Muscle of back (tissue), 13 donors: ENCODE measurements at places on chromosomes 1 and 21.

DNA sequence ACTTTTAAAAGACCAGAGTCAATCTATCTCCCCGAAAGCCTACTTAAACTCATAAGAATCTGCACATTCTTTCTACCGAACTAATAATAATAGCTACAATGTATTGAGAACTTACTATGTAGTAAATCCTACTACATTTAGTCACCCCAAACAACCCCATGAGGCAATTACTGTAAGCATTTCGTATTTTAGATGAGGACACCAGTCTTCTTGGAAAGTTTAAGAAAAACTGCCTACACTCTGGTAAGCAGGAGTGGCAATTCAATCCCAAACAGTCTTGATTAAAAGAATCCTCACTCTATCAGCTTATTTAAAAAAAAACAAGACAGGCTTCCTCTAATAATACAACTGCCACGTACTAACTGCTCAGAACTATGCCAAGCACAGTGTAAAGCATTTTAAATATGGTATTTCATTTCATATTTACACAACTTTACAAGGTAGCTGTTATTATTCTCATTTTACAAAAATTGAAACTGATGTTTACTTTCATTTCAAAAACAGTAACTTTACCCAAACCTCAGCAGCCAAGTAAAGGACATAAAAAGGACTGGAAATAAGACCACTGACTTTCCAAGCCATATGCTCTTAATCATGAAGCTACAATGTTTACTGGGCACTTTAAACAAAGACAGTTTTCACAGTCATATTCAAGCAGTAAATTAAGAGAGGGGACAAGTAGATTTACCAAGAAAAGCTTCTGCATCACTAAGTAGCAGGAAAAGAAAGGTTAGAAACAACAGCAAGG lies 13.9 kb downstream of the ARID4B start:
- DNase-seq: no peak

GRCh38 chr1:119651133-119651532 lies 3.1 kb upstream of the ZNF697 start:
- no peak for DNase-seq

DNA sequence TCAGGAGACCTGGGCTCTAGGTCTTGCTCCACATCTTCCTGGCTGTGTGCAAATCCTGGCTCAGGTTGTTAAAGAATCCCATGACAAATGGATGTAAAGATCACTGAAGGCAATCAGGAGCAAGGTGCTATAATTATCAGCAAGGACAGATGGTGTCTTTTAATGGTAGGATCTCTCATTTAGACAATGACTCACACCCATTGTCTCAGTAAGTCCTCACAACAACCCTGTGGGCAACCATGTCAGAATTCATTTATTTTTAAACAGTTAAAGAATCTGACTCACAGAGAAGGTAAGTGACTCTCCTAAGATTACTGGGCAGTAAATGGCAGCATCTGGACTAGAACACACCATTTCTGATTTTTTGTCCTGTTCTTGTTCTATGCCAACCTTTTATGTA lies 32.8 kb downstream of the RNASEL start:
- DNase-seq: no peak

DNA sequence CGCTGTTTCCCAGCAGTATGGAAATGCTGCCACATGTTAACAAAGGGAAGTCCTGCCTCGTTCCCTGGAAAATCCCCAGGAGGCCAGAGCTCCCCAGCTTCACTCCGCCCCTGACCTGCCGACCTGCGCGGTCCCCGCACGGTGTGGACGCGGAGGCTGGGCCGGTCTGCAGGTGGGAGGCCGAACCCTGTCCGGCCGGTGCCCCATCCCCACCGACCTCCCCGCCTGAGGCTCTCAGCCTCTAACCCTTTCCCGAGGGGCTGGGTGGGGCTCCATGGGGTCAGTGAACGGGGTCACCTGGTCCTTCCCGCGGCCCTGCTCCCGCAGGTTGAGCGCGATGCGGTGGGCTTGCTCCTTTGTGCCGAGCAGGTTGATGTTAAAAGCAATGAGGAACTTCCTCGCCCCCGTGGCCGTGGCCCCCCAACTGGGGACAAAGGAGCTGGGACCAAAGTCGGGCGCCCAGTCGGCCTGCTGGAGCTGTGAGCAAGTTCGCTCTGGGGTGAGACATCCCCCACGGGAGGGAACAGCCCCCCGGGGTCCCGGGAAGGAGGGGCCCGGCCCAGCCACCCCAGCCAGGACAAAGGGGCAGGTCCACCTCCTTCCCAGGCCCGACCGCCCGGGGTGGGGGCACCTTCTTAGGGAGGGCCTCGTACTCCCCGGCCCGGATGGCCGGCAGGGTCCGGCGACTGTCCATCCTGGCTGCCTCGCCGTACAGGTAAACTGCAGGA lies 4.0 kb downstream of the FTCD start:
- DNase-seq: no peak

- peak; percentile 16 for DNase-seq
Observed at GRCh38 chr21:24183077-24183476, 1424.2 kb downstream of the MRPL39 start.

GRCh38 chr21:32089766-32090165 lies 189.1 kb downstream of the MIS18A start:
- no peak for DNase-seq

GRCh38 chr1:224235813-224236493 lies 52.9 kb downstream of the DEGS1 start:
- DNase-seq: no peak

GRCh38 chr1:74180490-74180889 lies 17.5 kb downstream of the LRRIQ3 start:
- DNase-seq: no peak

DNA sequence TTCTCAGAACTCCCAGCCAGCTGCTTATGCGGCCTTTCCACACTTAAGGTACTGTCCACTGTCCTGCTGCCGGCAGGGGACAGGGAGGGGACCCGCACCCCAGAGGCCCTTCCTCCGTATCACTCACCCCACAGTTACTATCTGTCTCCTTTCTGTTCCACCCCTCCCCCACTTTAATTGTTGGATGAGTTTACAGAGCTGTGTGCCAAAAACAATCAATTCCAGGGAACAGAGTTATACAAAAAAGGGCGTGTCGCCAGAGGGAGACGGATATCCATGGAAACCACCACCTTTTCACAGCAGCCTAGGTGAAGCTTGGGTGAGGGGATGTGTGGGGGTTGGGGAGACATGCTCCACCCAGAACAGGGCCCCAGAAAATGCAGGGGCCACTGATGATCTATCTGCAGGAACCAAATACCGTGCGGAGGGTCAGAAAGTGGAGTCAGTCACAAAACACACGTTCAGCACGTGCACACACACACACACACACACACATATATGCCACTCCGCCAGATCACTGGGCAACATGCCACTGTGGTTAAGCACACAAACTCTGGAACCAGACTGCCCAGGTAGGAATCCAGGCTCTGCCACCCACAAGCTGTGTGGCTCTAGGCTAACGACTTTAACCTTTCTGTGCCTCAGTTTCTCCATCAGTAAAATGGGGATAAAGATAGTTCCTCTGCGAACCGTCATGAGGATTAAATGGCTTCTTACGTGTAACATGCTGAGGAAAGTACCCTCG lies 30.5 kb downstream of the CASZ1 start:
- no peak for DNase-seq

- DNase-seq: no peak
Observed at GRCh38 chr1:81780705-81781454, 19.9 kb upstream of the ADGRL2 start.

DNA sequence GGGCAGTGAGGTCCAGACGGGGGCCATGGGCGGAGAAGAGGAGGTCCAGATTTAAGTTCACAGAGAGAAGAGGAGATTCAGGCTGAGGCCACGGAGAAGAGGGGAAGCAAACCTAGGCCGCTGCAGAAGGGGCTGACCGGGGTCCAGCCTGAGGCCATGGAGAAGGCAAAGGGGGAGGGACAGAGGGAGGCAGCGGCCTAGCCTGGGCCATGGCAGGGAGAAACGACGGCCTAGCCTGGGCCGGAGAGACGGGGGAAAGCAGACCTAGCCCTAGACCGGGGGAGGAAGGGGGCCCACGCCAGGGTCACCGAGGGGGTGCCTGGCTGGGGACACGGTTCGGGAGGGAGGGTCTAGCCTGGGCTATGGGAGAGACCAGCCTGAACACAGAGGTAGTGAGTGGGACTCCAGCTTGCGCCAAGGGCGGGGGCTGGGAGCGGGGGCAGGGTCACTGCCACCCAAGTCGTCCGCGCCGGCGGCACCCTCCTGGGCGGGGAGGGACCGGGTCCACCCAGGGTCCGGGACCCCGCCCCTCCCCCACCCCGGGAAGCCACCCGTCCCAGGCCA lies 459 bp downstream of the CAPZB start:
- DNase-seq: peak; percentile 31

DNA sequence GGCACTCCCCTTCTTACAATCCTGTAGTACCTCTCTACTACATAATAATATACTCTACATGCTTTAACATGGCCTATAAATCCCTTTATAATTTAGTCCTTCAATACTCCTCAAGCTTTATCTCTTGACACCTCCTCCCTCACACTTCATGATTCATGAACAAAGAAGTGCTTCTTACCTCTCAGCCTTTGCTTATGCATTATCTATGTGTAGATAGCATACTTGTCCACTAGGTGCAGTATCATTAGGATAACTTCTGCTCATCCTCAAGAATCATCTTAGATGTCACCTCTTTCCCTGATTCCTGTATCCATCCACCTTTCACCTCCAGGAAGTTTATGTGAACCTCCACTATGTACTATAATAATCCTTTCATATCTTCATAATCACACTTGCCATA lies 74.4 kb downstream of the COL24A1 start:
- DNase-seq: no peak

DNA sequence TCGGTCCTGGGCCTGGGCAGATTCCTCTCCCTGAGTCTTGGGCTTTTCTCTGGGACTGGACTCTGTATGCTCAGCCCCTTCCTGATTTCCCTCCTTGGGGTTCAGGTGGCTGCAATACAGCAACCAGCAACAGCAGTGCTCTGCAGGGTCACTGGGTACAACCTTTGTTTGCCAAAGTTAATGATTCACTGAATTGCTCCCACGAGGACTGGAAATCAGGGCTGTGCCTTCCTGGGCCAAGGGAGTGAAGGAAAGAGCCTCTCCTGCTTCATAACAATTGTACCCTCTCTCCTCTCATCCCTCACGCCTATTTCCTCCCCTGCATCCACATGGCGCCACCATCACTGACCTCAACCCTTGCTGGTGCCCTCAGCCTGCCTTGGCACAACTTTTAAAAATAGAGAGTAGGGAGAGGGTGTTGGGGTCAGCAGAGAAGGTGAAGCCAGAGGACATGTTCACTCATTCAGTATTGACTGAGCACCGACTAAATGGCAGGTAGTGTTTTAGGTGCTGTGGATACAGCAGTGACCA lies 52.8 kb upstream of the GOLT1A start:
- DNase-seq: no peak

DNA sequence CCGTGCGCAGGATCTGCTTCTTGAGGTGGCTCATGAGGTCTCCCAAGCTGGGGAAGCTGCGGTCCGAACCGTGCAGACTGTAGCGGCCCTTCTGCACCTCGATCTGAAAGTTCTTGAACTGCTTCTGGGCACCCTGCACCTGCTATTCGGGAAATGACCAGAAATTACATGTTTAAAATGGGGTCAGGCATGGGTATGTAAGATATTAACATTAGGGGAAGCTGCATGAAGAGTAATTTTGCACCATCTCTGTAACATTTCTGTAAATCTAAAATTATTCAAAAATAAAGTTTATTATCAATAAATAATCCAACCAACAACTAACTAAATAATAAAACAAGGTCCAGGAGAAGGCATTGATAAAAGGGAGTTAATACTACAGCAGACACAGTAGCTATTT lies 110.7 kb downstream of the RAVER2 start:
- DNase-seq: no peak
